ENCODE measurements at places on chromosomes 11 and 22.

- no peak for DNase-seq
Observed at GRCh38 chr11:34509336-34509876, 4.2 kb downstream of the ELF5 start.

DNA sequence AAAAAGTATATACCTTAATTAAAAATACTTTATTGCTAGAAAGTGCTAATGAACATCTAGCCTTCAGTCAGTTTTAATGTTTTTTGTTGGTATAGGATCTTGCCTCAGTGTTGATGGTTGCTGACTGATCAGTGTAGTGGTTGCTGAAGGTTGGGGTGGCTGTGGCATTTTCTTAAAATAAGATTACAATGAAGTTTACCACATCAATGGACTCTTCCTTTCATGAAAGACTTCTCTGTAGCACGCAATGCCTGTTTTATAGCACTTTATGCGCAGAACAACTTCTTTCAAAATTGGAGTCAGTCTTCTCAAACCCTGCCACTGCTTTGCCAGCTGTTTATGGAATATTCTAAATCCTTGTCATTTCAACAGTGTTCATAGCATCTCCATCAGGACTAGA is 50.6 kb downstream of the LDLRAD3 start:
- no peak for DNase-seq

- no peak for DNase-seq
Observed at GRCh38 chr11:7906481-7906880, 24.6 kb downstream of the OR10A6 start.

GRCh38 chr22:45866646-45867117 is 110.3 kb downstream of the WNT7B start:
- DNase-seq = no peak

- no peak for DNase-seq
Observed at GRCh38 chr11:31699066-31699465, 112.1 kb downstream of the PAX6 start.

DNA sequence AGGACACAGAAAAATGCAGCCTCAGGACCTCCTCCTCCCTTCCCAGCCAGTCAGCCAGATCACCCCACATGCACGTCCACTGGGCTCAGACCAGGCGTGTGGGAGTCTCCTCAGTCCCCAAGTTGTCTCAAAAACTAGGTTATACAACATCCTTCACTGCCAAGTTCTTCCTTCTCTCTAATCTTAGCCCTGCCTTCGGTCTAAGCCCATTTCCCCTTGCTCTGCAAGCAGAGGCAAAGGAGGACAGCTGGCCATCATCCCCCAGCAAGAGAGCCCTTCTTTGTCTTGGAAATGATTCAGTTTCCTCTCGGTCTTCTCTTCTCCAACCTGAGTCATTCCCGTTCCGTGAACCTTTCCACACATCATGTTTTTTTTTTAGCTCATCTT is 14.0 kb upstream of the NRGN start:
- no peak for DNase-seq

- DNase-seq = no peak
Observed at GRCh38 chr11:77479746-77480352, 6.0 kb upstream of the PAK1 start.

GRCh38 chr22:23419171-23419570 is 160.9 kb downstream of the IGLL1 start:
- DNase-seq = no peak

GRCh38 chr11:24240496-24241175 is 256.2 kb upstream of the LUZP2 start:
- DNase-seq = no peak

- no peak for DNase-seq
Observed at GRCh38 chr22:47013861-47014635, 251.6 kb downstream of the TBC1D22A start.

DNA sequence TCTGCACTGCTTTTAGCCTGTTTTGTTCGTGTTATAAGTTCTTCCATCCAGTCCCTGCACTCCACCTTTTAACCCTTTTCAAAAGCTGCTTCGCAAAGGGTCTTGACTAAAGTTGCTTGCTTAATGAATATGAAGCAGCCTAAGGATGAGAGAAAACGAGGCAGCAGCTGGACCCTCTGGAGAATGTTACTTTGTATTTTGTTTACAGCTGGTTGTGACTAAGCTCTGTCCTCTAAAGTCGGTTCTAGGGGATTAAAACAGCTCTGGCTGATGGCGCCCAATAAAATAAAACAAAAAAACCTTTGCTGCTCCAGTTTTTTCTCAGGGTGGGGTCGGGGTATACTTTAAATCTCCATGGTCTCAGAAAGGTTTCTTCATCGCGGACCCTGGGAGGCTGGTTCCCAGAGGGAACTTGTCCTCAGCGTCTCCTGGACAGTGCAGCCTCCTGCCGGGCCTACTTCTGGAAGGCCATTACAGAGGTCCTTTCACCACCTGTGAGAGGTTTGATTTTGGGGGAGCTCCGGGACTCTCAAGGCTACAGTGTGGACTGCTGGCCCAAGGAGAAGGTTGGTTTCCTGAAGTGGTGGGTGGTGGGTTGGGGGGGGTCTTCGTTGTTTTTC is 836 bp upstream of the RBM4 start:
- no peak for DNase-seq

GRCh38 chr11:27462543-27462942 is 10.0 kb downstream of the LGR4 start:
- DNase-seq = no peak

DNA sequence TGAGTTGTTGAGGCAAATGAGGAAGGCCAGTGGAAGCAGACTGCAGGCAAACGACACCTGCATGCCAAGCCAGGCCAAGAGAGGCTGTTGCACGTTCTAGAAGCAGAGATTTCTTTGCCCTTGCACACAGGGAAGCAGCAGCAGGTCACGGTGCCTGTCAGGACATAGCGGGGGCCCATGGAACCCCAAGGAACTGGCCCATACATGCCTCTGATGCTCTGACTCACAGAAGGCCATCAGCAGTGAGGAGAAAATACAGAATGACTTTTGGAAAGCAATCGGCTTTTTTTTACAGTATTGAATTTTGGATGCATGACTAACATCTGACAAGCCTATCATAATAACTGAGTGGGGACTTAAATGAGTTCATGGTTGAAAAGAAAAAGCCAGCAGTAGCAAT is 123.9 kb downstream of the MPPED1 start:
- no peak for DNase-seq

DNA sequence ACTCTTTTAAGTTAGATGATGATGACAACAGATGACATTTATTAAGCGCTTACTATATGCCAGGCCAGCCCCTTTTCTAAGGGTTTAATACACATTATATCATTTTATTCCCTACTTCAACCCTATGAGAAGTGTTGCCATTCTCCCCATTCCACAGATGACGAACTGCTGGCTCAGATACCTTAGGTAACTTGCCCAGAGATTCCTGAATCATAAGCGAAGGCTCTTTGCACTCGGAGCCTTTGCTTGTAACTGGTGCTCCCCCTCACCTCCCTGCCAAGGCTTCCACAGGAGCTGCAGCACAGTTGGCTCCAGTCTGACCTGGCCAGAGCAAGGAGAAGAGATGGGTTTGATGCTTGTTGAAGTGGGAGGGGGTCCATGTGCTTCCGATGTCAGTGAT is 43.0 kb downstream of the DBX1 start:
- no peak for DNase-seq

DNA sequence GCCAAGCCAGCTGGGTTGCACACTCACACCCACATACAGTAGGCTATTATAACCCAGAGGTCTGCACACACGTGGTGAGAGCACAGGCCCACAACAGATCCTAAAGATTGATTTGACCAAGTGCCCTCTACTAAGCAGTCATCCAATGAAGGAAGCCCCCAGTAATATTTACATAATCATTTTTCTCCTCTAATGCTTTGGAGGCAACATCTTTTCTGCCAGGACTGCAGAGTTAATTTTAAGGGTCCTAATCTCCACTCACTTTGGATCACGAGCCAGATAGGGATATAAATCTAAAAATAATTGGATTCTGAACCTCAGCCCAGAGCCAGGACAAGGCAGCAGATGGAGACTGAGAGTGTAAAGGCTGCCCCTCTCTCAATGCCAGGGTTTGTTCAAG is 49.1 kb upstream of the MTNR1B start:
- no peak for DNase-seq

DNA sequence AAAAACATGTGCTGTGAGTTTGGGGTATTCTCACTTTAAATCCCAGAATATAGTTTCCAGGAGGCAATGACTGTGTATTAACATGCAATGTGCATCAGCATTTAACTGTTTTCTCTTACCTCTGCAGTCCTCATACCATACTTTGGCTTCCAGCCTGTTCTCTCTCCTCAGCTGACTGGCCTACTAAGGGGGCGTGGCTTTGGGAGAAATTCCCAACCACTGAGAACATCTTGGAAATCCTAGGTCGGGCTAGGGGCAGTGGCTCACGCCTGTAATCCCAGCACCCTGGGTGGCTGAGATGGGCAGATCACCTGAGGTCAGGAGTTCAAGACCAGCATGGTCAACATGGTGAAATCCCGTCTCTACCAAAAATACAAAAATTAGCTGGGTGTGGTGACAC is 13.5 kb upstream of the ZC3H12C start:
- no peak for DNase-seq

- DNase-seq = no peak
Observed at GRCh38 chr22:49079027-49079725, 748.5 kb downstream of the BRD1 start.

Data from CD4-positive, alpha-beta T cell treated with Interferon alpha-2 for 1 hour (primary cell).